Right atrium auricular region (tissue), 2 donors: ENCODE measurements at places on chromosomes 2 and 18. TPM values are rescaled to one million over a fixed set of nuclear protein-coding genes. Genes with fewer than 3 reads are reported as not detected.

GRCh38 chr2:167114018-167114417, 225.7 kb downstream of the XIRP2 start:
- H3K27ac ChIP-seq: no peak overlapping the region
- no peak for DNase-seq
- H3K36me3 ChIP-seq: no peaks in the 10 kb centered on the region
- H3K4me1 ChIP-seq: no peaks in the 10 kb centered on the region
- H3K4me3 ChIP-seq: no peak overlapping the region
- no peaks in the 10 kb centered on the region for H3K27me3 ChIP-seq

DNA sequence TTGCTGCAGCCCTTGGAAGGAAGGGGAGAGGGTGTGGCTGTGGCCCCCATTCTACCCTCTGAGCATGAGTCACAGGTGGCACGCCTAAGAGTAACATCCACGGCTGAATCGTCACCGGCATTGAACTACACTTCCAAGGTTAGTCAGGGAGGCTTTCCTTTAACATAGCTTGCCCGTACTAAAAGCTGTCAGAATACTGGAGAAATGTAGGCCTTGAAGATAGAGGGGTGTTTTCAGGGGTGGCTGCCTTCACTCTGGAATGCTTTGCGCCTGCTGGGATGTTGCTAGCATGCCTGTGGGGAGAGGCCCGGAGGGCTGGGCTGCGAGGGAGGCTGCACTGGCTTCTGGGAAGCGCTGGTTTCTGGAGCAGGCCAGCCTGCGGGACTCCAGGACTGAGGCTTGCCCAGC, 333.7 kb downstream of the AGAP1 start:
- no peak for DNase-seq
- H3K36me3 ChIP-seq: no peaks in the 10 kb centered on the region
- no peak overlapping the region for H3K27ac ChIP-seq
- no peaks in the 10 kb centered on the region for H3K27me3 ChIP-seq
- no peak overlapping the region for H3K4me3 ChIP-seq

GRCh38 chr2:109722026-109722425, 72.1 kb upstream of the RGPD5 start:
- no peak overlapping the region for H3K27ac ChIP-seq
- peak; percentile 56 for DNase-seq
- H3K36me3 ChIP-seq: no peaks in the 10 kb centered on the region
- no peak overlapping the region for H3K4me3 ChIP-seq
- H3K4me1 ChIP-seq: no peaks in the 10 kb centered on the region

GRCh38 chr2:180319586-180320405, 312.7 kb upstream of the CWC22 start:
- no peak for DNase-seq
- no peaks in the 10 kb centered on the region for H3K4me1 ChIP-seq
- no peaks in the 10 kb centered on the region for H3K36me3 ChIP-seq
- no peak overlapping the region for H3K27ac ChIP-seq
- H3K4me3 ChIP-seq: no peak overlapping the region

- no peaks in the 10 kb centered on the region for H3K27me3 ChIP-seq
- H3K4me3 ChIP-seq: no peak overlapping the region
- no peaks in the 10 kb centered on the region for H3K36me3 ChIP-seq
These were observed 20.4 kb upstream of the GPR17 start for GRCh38 chr2:127625572-127625951.

- H3K4me3 ChIP-seq: no peak overlapping the region
- H3K27me3 ChIP-seq: no peaks in the 10 kb centered on the region
- H3K4me1 ChIP-seq: no peaks in the 10 kb centered on the region
- DNase-seq: no peak
- H3K27ac ChIP-seq: no peak overlapping the region
- H3K36me3 ChIP-seq: no peaks in the 10 kb centered on the region
These were observed 17.9 kb upstream of the PTPN4 start for GRCh38 chr2:119741868-119742267.

DNA sequence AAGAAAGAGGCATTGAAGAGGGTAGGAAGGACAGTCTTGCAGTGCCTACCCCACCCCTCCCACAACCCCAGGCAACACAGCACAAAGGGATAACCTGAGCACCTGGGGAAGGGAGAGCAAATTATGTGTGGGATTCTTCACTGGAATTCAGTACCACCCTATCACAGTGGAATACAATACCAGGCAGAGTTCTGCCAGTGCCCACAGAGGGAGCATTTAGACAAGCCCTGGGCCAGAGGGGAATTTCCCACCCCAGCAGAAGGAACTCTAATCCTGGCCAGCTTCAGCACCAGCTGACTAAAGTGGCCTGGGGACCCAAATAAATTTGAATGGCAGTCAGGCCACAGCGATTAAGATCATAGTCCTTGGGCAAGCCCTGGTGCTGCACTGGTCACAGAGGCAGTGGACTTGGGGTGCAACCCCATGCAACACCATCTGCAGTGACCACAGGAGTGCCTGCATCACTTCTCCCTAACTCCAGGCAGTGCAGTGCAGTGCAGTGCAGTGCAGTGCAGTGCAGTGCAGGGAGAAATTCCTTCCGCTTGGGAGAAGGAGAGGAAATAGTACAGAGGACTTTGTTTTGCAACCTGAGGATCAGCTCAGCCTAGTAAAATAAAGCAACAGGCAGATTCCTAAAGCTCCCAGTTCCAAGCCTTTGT, 147.8 kb upstream of the SRD5A2 start:
- no peak overlapping the region for H3K4me3 ChIP-seq
- no peaks in the 10 kb centered on the region for H3K27me3 ChIP-seq
- no peak overlapping the region for H3K27ac ChIP-seq
- no peaks in the 10 kb centered on the region for H3K4me1 ChIP-seq
- DNase-seq: no peak
- H3K36me3 ChIP-seq: no peaks in the 10 kb centered on the region

DNA sequence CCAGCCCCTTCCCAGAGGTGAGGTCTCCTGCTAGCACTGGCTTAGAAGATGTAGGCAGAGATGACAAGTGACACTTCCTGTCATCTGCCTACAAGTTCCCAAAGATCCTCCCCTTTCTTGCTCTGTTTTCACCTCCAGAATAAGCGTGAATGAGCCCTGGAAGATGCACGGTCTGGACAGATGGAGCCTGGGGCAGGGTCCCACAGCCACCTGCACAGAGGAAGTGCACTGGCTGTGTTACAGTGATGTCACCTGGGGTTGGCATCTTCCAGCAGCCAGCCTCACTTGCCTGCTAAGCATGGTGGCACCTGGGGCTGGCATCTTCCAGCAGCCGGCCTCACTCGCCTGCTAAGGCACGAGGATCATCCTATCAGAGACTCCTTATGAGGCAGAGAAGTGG, 32.3 kb downstream of the TMEM18 start:
- no peaks in the 10 kb centered on the region for H3K27me3 ChIP-seq
- peak; percentile 51 for DNase-seq
- no peak overlapping the region for H3K27ac ChIP-seq
- H3K4me3 ChIP-seq: no peak overlapping the region

DNA sequence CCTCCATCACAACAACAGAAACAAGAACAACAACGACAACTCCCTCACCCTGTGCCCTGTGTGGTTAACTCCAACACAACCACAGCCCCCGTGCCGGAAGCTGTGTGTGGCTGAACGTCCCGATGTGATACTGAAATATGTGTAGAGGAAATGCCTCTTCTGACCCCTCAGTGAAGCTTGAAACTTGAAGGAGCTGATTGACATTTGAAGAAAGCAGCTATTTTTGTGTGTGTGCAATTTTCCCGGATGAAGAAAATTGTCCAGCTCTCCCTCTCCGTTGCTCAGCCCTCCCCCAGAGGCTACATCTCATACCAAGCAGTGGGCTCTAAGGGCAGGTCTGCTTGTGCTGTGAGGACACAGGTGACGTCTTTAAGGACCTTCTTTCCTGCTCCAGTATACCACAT, 173.8 kb downstream of the ICOS start:
- no peaks in the 10 kb centered on the region for H3K27me3 ChIP-seq
- no peaks in the 10 kb centered on the region for H3K36me3 ChIP-seq
- H3K4me1 ChIP-seq: peaks cover 63% of the 10 kb centered on the region
- H3K4me3 ChIP-seq: no peak overlapping the region
- no peak for DNase-seq

- no peak for DNase-seq
- H3K36me3 ChIP-seq: no peaks in the 10 kb centered on the region
- H3K4me1 ChIP-seq: no peaks in the 10 kb centered on the region
- peaks cover 6% of the 10 kb centered on the region for H3K27me3 ChIP-seq
These were observed 11.1 kb downstream of the ONECUT2 start for GRCh38 chr18:57446322-57446721.

DNA sequence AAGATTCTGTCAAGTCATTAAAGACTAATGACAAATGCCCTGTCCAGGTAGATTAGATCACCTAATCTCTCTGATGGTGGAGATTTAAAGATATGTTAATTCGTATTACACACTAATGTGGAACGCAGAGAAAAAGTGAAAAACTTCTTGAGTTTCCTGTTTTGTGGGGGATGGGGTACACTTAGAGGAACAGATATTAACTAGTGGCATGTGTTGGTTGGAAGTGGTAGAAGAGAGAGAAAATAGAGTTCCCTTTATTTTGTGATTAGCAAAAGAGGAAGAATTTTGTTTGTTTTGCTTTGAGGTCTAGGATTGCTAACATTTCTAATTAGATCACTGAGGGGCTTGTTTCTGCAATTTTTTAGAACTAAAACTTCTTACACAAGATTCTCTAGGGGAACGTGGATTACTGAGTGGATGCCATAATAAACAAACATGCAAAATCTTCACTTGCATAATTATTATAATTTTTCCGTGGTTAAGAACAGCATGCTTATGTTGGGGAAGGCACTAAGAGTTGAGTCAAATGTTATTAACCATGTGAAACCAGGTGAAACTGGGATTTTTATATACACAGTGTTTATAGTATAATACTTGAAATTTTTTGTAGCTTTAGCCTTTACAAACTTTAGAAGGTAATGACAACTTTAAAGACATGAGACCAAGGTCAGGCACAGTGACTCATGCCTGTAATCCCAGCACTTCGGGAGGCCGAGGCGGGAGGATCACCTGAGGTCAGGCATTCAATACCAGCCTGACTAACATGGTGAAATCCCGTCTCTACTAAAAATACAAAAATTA, 97.4 kb upstream of the STK17B start:
- DNase-seq: no peak
- H3K36me3 ChIP-seq: peaks cover 4% of the 10 kb centered on the region
- H3K4me1 ChIP-seq: peaks cover 27% of the 10 kb centered on the region
- H3K4me3 ChIP-seq: no peak overlapping the region
- H3K27me3 ChIP-seq: no peaks in the 10 kb centered on the region

GRCh38 chr2:9364791-9365497, 58.4 kb downstream of the ITGB1BP1 start:
- H3K27ac ChIP-seq: no peak overlapping the region
- H3K4me3 ChIP-seq: no peak overlapping the region
- peaks cover 7% of the 10 kb centered on the region for H3K4me1 ChIP-seq
- DNase-seq: no peak
- no peaks in the 10 kb centered on the region for H3K27me3 ChIP-seq
- peaks cover 40% of the 10 kb centered on the region for H3K36me3 ChIP-seq

DNA sequence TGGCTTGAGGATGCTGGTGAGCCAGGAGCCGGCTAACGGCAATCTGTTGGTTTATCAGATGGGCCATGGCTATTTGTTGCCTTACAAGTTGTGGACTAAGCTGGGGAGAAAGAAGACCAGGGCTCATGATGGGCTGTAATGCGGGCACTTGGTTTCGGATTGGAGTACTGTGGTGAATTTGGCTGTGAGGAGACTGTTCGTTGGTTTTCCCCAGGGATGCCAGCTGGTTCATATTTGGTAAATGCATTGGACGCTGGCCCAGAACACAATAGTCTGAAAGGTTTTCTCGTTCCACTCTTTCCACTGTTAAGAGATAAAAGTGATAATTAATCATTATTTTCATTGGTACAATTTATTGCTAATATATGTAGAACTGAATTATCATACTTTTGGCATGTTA, 108.9 kb downstream of the SATB2 start:
- H3K27ac ChIP-seq: no peak overlapping the region
- H3K36me3 ChIP-seq: no peaks in the 10 kb centered on the region
- no peaks in the 10 kb centered on the region for H3K27me3 ChIP-seq
- no peak for DNase-seq
- H3K4me1 ChIP-seq: no peaks in the 10 kb centered on the region

GRCh38 chr2:173175222-173175621, 99.6 kb downstream of the MAP3K20 start:
- DNase-seq: no peak
- H3K36me3 ChIP-seq: no peaks in the 10 kb centered on the region
- H3K27me3 ChIP-seq: no peaks in the 10 kb centered on the region
- peaks cover 6% of the 10 kb centered on the region for H3K4me1 ChIP-seq
- H3K27ac ChIP-seq: no peak overlapping the region

DNA sequence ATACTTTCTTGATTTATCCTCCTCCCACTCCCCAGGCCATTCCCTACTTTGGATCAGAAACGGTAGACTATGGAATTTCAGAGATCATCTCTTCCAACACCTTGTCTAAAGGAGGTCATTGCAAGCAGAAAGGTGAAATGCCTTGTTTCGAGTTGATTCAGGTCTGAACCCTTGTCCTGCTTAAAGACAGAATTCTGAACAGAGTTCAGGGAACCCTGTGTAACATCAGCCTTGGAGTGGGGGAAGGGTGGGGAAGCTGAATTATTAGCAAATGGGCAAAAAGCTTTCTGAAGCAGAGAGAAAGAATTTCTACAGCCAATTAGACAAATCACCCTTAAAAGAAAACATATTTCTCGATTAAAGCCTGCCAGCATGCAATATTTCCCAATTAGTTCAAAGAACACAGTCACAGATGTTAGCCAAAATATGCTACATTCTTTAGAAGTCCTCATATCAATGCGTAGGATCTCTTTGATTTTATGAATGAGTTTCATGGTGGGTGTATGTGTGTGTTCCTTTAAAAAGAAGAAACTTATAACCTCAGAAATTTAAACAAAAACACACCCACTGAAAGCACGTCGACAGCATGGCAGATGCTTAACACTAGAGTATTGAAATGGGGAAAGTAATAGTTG, 353.1 kb downstream of the RND3 start:
- H3K4me3 ChIP-seq: no peak overlapping the region
- no peak overlapping the region for H3K27ac ChIP-seq
- no peaks in the 10 kb centered on the region for H3K36me3 ChIP-seq
- DNase-seq: no peak

DNA sequence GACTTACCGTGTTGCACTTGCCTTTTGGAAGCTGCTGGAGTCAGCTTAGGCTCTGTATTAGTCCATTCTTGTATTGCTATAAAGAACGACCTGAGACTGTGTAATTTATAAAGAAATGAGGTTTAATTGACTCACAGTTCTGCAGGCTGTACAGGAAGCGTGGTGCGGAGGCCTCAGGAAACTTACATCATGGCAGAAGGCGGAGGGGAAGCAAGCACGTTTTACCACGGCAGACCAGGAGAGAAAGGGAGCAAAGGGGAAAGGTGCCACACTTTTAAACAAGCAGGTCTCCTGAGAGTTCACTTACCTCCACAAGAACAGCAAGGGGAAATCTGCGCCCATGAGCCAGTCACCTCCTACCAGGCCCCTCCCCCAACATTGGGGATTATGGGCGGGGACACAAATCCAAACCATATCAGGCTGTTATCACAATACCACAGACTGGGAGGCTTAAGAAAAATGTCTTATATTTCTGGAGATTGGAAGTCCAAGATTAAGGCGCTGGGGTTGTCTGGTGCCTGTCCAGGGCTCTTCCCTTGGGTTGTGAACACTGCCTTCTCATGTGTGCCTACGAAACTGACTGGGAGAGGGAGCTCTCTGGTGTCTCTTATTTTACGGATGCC, 3.6 kb upstream of the D2HGDH start:
- no peak for DNase-seq
- no peak overlapping the region for H3K4me3 ChIP-seq
- no peaks in the 10 kb centered on the region for H3K27me3 ChIP-seq
- no peaks in the 10 kb centered on the region for H3K36me3 ChIP-seq
- no peak overlapping the region for H3K27ac ChIP-seq
- H3K4me1 ChIP-seq: peaks cover 19% of the 10 kb centered on the region

The DDX18 gene
- 23.2 TPM for total RNA-seq

The ACMSD gene
- total RNA-seq: not detected

The SLC9A2 gene
- total RNA-seq: not detected

The PRKCE gene
- 7.2 TPM for total RNA-seq

The CASP8 gene
- 3.5 TPM for total RNA-seq

The SCN7A gene
- total RNA-seq: 30.6 TPM

The FARSB gene
- total RNA-seq: 11.3 TPM
